ENCODE measurements at places on chromosomes 2 and 18. TPM values are rescaled to one million over a fixed set of nuclear protein-coding genes. Genes with fewer than 3 reads are reported as not detected.

Gene CABYR
- 6.7 TPM for total RNA-seq

Gene ZC3H8
- 23.9 TPM for total RNA-seq

Gene SERPINB3
- not detected for total RNA-seq

Gene UGT1A5
- 21.3 TPM for total RNA-seq

Gene FAM228A
- 1.2 TPM for total RNA-seq

Gene CXCR1
- total RNA-seq, result not detected

Gene NCKAP5
- total RNA-seq, result 7.3 TPM

Gene TMBIM1
- 256 TPM for total RNA-seq

Gene LRRTM4
- total RNA-seq, result 0.42 TPM

Gene RNU2-63P
- not detected for total RNA-seq

Gene AQP4
- 0.23 TPM for total RNA-seq

Gene APCDD1
- total RNA-seq, result 98.4 TPM

Gene PID1
- total RNA-seq, result 25.8 TPM

Gene PTPRN
- total RNA-seq, result not detected

Gene UGT1A10
- total RNA-seq, result 3.0 TPM

Gene BOLL
- not detected for total RNA-seq

Gene TUBA3E
- not detected for total RNA-seq

Gene EN1
- total RNA-seq, result not detected

Gene IL18R1
- 12.4 TPM for total RNA-seq

Gene DSG2
- total RNA-seq, result 93.1 TPM

Gene NEB
- total RNA-seq, result 2.5 TPM

Gene ZNF532
- 114 TPM for total RNA-seq

Gene MEIS1
- total RNA-seq, result 105 TPM

Gene ARHGAP15
- total RNA-seq, result 12.4 TPM

Gene LTBP1
- total RNA-seq, result 80.1 TPM

Gene EDAR
- 0.96 TPM for total RNA-seq

Gene G6PC2
- total RNA-seq, result not detected

Gene PROM2
- total RNA-seq, result 176 TPM

Gene CPS1
- total RNA-seq, result 3.9 TPM

Gene MATN3
- 2.2 TPM for total RNA-seq

Gene CRYBA2
- not detected for total RNA-seq

Measured in ureter (tissue), 1 donor.